Activated naive CD4-positive, alpha-beta T cell treated with anti-CD3 and anti-CD28 coated beads, Interleukin-2, amount 50 U/mL, for 72 hours (primary cell): ENCODE measurements at places on chromosomes 7 and 10.

DNA sequence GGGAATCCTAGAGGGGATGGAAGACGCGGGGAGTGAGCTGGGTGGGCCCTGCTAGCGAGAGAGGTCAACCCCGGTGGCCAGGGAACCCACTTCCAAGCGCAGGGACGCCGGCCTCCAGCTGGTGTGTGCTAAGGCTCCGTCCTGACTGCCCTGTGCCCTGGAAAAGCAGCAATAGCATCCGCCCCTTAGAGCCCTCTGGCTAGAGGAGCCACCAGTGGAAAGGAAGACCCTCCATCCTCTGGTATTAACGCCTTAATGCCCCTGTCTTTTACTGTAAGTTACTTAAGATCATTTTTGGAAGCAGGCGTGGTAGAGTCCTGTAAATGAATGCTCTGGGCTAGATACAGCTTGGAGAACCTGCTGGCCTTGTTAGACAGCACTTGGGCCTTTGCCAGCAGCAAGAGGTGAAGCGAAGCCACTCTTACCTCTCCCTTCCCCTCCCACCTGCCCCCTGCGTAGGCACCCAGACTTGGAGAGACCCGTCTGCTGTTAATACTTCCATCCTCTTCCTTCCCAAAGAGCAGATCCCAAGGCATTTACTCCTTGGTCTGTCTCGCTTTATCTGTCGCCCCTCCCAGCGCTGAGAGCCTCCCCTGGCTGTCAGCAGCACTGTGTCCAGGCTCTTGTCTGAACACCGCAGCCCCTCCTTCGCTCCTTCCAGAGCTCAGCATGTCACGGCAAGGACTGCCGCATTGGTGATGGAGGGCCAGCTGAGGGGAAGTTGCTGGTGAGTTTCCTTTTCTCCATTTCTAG, 4.6 kb downstream of the REPIN1 start:
- no peak for DNase-seq

- no peak for DNase-seq
Measured at GRCh38 chr7:144137501-144137900, 14.5 kb downstream of the OR2A14 start.

DNA sequence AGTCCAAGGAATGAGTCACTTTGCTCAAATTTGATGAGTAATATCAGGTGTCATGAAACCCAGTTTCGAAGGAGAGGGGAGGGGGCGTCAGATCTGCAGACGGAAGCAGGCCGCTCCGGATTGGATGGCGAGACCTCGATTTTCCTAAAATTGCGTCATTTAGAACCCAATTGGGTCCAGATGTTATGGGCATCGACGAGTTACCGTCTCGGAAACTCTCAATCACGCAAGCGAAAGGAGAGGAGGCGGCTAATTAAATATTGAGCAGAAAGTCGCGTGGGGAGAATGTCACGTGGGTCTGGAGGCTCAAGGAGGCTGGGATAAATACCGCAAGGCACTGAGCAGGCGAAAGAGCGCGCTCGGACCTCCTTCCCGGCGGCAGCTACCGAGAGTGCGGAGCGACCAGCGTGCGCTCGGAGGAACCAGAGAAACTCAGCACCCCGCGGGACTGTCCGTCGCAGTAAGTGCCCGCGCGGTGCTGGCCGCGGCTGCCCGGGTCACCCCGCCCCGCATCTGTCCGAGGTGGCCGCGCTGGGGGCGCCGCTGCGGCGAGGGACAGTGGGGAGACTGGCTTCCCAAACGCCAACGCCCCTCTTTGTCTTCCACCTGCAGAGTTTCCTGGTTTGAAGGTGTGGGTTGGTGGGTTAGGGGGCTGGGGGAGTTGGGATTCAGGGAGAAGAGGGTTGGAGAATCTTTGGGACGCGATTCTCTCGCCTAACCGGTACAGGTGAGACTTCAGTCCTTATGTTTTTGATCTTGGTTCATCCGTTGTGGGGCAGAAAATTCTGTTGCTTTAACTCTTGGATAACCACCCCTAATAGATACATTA, at the start of gene TAC1:
Gene TAC1, plus strand, starts transcription at position 351 of the 829 bp plus-strand sequence. CDS start 527 bp downstream, outside the sequence.
- no peak for DNase-seq

DNA sequence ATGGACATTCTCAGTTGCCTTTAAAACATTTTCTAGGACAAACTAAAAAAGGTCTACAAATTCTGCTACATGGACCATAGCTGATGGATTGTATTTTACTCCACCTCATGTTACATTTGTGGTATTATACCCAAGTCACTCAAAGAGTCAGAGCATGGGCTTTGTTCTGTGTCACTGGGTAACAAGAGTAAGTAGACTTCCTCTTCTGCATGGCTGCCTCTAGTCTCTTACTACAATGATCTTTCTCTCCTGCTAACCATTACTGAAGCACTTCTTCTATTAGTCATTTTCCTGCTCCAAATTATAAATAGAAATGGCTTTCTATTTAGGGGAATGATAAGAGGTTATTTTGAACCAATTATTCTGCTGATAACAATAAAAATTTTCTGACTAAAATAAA, 727.4 kb upstream of the NRP1 start:
- DNase-seq = no peak

DNA sequence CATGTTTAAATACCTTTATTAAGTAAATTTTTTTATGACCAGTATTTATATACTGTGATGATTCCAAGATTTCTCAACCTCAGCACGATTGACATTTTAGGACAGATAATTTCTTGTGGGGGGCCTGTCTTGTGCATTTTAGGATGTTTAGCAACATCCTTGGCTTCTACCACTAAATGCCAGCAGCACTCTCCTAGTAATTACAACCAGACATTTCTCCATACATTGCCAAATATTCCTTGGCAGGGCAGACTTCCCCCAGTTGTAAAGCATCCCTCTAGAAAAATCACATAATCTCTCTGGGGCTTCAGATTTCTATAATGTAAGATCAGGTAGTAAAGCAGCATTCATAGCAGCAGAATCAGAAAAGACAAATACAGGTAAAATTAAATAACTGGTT, 7.8 kb upstream of the LIPM start:
- no peak for DNase-seq

- DNase-seq = no peak
Measured at GRCh38 chr7:68622500-68622899, 975.8 kb upstream of the AUTS2 start.

DNA sequence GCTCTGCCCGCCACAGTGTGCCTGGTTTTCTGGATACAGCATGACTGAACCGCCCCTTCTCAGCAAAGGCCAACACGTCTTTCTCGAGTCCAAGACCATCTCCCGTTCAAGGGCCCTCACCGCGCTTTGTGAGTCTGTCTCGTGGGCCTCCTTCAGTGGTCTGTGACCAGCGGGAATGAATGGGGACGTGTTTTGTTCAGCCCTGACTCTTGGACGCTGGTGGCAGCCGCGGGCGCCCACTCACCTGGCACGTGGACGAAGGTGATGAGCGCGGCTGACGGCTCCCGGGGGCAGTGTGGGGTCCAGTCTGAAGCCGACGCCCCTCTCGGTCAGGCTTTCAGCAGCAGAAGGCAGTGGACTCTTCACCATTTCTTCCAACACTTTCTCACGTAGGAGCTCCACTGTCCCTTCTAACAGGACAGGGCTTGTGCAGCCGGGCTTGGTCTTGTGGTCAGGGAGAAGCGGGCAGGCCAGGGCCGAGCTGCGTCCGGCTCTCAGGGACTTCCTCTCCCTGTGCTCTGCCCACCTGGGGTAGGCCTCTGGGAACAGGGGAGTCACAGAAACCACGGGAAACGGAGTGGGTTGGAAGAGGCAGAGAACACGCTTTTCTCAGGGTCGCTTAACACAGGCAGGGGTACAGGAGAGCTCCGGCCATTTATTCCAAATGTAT, 30.4 kb downstream of the AMZ1 start:
- DNase-seq = no peak

DNA sequence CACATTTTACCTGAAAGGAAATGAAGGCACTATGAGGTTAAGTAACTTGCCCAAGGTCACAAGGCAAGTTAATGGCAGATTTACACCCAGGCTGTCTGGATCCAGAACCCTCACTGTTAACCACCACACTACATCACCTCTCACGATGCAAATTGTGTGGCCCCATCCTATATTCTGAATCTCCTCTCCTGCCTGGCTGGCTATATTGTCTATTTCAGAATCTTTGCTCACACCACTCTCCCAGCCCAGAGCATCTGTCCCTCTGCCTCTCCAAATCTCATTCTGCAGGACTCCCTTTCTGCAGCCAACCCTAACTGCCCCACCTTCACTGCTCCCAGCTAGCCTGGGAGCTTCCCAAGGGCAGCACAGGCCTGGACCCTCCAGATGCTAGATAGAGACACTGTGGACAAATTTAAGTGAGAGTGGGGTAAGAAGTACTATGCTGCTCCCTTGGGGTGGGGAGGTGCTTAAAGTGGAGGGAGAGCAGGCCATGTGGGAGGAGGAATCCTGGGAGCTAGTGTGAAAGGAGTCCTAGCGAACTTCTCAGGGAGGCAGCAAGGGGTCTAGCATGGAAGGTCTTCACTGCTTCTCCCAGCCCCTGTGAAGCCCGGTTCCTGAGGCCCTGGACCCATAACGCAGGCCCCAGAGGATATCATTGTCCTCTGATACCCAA, 786 bp downstream of the CUEDC2 start:
- no peak for DNase-seq

DNA sequence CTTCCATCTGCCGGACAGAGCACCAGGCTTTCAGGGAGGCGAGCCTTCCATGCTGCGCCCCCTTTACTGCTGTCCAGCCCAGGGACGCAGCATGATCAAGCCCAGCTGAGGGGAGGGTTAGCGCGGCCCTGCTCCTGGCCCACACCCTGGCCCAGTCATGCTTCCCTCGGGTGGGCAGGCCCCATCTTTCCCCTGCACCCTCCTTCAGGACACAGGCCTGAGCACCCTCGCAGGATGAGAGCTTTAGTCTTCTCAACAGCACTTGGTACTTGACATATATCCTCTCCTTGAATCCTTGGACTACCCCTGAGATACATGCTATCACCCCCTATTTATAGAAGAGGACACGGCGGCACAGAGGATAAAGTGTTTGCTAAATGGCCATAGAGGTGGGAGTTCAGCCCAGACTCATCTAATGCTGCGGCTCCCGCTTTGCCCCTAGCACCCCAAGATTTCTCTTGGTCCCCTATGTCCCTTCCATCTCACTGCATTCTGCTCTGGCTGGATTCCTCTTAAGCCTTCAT, 32.7 kb upstream of the FRAT2 start:
- no peak for DNase-seq

DNA sequence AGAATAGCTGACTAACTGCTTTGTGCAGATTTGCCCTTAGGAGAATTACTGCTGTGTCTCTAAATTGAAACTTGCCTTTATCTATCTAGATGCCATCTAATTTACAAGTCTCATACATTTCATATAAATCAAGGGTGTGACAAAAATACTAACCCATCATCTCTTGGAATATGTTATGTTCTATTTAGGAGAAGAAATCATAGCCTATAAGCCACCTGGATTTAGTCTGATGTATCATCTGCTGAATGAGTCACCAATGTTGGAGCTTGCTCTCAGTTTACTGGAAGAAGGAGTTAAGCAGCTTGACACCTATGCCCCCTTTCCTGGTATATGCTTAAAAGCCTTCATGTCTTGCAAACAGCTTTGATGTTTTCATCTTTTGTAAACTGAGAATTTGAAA, 43.5 kb downstream of the NUP205 start:
- no peak for DNase-seq

DNA sequence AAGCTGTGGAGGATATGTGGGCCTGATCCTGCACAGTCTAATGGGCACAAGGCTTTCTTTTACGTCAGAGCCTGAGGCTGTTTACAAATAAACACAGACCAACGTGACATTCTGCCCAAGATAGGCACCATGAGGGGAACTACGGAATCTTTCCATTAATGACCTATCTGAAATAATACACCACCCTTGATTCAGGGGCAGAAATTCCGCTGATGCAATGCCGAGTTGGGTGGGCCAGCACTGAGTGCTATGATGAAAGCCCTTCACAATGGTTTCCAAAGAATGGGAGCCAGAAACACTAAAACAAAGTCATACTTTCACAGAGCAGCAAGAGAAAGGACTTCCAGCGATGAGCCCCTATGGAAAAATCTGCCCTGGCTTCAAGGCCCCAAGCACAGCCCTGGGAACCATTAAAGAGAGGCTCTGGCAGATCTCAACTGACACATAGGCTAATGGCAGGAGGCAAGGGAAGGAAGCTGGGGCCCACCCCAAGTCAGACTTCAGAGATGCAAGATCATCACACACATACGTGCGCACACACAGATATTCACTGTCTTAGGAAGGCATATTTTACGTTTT, 72.2 kb upstream of the DLX6 start:
- no peak for DNase-seq

DNA sequence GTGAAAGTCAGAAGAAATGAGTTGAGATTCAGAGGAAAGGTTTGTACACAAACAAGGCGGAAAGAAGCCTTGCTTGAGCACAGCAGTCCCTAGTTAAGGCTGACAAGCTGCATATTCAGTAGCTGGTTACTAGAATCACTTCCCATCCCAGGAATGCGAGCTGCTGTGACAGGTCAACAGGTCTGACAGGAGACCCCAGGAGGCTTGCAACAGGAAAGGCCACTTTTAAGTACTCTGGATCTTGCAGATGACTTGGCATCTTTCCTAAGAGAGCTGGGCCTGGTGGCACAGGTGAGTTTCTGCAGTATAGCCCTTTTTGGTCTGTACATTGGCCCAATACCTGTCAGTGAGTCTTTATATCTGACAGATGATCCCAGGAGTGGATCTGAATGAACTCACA, 35.7 kb upstream of the UNC5B start:
- DNase-seq = no peak

DNA sequence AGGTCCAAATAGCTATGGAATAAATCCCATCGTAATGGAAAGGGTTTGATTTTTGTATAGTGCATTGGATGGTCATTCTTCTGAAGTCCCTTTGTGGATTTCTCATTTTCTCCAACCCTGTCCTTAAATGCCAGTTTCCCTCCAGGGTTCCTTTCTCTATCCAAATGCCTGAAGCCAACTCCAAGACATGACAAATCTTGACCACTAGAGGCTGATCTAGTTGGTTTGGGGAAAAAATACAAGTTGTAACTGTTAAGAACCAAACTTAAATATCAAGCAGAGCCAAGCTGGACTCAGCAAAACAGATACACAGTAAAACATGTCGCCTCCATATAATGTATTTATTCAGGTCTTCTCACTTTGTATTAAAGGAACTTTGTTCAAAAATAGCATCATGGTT, 28.7 kb downstream of the FRMD4A start:
- no peak for DNase-seq

DNA sequence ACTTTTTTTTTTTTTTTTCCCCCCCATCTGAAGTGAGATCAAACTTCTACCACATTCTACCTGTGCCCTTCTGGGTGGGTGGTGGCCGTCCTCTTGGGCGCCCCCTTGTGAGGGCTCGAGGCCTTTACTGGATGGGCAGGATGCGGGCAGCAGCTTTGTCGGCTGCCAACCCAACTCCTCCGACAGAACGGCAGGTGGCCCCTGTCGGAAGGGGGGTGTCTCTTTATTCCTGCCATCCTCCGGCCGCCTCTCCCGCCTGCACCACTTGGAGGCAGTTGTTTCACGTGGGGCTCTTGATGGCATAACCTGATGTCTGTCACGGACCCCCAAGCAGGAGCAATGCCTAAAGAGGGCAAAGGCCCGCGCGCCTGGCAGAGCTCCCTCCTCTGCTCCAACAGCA, 31.0 kb downstream of the AMZ1 start:
- DNase-seq = peak; percentile 79

DNA sequence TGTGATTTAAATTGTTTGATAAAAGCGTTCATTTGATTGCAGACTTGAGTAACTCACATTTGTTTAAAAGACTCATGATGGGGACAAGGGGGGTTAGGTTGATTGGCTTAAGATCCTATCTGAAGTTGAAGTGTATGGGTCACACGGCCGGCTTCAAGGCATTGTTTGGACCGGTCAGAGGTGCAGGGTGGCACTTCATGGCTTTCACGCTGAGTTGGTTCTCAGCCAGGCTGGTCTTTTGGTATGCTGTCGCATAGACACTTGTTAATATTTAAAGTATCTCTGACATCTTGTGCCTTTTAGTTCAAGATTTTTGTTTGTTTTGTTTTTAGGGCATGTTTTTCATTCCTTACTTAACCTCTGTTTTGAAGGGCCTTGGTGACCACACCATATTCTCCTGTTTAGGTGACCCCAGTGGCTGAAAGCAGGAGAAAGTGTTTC, 58.1 kb downstream of the CCNY start:
- no peak for DNase-seq
